NCI-H2107 (cell line): ENCODE measurements at places on chromosomes 3 and 15.

GRCh38 chr3:190083635-190084034 lies 37.1 kb downstream of the P3H2 start:
- no peak for DNase-seq

- DNase-seq, result no peak
These were observed 242.0 kb downstream of the SHQ1 start for GRCh38 chr3:72606005-72606800.

GRCh38 chr15:73333001-73333400 lies 35.8 kb downstream of the HCN4 start:
- DNase-seq, result no peak

- DNase-seq, result no peak
These were observed 75.7 kb downstream of the GMPS start for GRCh38 chr3:155946178-155946577.

- DNase-seq, result no peak
These were observed 28.1 kb upstream of the CLDN16 start for GRCh38 chr3:190359813-190360212.

DNA sequence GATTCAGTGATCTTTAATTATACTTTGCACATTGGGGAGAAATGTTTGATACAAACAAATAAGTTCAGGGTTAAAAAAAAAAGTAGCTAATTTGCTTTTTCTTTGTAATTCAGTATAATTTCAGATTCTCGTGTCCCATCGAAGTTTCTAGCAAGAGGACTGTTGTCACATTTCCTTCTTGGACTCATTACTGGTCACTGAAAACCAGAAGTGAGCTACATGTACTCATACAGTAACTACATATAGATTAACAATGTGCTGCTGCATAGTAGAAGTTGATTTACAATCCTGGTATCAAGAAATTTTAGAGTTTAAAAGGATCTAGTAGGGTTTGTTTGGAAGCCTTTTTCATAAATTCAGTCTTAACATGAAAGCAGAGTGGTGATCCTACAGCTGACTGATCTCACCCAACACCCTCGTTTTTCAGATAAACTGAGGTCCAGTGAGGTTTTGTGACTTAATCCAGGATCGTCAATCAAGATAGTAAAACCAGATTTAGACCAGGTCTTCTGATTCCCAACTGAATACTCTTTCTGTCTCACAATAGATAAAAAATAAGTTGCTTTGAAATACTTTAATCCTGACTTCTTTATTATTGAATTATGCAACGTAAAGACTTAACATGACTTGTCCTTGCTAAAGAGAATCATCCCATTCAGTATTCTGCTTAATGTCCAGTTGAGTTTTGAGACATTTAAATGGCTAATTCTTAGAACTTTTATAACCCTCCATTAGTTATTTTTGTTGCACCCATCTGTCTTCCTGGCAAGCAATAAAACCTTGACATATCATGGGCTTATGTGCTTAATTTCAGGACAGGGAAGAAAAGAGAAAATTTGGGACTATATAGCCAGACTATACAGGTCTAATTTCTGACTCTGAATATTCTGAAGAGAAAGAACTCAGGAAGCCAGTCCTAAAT lies 2.8 kb downstream of the SEC62 start:
- DNase-seq, result no peak

DNA sequence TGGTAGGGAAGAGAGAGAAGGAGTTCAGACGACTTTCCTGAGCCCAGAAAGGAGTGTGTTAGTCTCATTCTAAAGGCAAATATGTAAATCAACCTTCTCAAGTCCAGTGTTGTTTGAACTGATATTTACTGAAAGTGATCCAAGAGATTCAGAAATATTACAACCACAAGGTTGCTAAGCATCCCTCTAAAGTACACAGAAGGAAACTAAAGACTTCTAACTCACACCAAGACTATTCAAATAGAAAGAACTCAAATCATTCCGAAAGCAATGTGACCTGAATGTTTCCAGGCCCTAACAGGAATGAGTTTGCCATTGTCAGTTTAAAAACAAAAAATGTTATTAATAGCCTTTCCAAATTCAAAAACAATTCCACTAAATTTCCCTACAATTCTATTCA lies 56.9 kb upstream of the VGLL3 start:
- no peak for DNase-seq

DNA sequence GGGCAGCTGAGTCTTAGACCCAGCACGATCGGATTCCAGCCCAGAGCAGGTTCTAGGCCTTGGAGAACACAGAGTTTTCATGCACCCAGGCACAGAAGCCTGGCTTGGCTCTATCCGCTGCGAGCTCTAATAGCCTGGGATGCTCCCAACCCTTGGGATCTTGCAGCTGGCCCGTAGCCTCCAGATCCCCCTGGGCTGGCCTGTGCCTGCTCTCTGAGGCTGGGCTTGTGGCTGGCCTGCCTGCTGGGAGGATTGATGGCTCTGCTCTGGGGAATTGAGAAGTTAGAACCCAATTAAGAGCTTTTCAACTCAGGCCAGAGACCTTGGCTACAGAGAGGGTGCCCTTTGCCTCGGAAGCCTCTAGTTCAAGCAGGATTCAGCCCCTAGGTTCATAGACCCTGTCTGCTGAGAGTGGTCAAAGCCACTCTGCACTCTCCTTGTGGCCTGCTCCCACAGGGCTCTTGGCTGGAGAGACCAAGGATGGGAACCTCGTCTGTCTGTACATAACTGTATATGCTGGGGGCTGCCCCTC lies 64.4 kb downstream of the MAGEF1 start:
- no peak for DNase-seq

DNA sequence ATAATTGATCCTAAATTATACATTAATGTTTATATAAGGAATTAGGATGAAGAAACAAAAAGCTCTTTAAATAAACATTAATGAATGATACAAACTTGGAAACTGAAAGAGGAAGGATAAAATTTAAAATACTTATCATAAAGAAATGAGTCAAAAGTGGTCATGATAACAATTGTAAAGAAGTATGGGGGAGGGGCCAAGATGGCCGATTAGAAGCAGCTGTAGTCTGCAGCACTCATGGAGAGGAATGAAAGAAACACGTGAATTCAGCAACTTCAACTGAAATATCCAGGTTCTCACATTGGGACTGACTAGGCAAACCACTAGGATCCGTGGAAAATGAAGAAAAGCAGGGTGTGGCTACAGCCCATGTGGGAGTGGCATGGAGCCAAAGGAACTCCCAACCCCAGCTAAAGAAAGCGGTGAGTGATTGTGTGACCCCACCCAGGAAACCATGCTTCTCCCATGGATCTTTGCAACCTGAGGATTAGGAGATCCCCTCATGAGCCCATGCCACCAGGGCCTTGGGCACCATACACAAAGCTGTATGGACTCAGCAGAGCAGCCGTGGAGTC lies 13.1 kb upstream of the CP start:
- no peak for DNase-seq

DNA sequence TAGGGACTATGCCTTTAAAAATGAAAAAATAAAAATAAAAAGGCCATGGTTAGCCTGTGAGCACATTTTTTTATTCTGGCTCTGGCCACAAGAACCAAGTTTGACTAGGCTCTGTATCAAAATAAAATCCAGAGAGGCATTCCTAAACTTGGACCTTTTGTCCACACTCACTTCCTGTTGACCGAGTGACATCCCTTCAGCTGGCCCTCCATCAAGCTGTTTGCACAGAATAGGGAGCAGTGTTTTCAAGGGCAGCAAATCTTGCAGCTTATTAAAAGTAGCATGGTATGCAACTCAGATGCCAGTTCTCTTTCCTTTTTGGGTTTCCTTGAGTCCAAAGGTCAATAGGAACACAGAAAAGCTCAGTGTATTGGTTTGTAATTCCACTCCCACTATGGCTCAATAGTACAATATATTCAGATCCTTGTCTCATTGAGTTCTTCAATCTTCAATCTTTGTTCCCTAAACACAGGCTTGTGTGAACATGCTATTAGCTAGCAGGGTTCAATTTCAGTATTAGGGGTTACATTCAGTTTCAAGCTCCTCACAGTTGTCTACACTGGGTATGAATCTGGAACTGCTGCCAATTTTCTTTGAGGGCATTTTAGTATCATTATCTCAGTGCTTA lies 244.5 kb downstream of the RBMS3 start:
- no peak for DNase-seq

- no peak for DNase-seq
These were observed 719 bp downstream of the FEZF2 start for GRCh38 chr3:62372621-62373041.

DNA sequence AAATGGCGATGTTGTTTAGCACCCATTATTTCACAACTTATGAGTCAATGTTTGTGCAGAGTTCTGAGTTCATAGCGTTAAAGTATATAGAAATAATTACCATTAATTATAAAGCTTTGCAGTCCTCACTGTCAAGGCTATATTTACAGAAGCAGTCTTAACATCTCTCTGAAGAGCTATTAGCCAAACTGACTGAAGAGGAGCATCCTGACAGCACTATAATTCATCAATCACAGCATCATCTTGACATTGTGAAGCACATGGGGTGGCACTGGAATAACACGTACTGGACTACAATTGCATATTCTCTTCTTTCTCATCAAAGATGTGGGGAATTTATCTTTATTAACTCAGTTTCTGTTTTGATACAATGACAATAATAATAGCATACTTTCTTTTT lies 260.6 kb upstream of the MME start:
- no peak for DNase-seq

- DNase-seq, result no peak
These were observed 2.9 kb downstream of the ITPR1 start for GRCh38 chr3:4496087-4496452.

- DNase-seq, result no peak
These were observed 72.0 kb downstream of the HCN4 start for GRCh38 chr15:73296609-73297353.

GRCh38 chr3:185912929-185913901 lies 24.6 kb downstream of the TRA2B start:
- no peak for DNase-seq
